ENCODE measurements at places on chromosomes 7 and 10.

DNA sequence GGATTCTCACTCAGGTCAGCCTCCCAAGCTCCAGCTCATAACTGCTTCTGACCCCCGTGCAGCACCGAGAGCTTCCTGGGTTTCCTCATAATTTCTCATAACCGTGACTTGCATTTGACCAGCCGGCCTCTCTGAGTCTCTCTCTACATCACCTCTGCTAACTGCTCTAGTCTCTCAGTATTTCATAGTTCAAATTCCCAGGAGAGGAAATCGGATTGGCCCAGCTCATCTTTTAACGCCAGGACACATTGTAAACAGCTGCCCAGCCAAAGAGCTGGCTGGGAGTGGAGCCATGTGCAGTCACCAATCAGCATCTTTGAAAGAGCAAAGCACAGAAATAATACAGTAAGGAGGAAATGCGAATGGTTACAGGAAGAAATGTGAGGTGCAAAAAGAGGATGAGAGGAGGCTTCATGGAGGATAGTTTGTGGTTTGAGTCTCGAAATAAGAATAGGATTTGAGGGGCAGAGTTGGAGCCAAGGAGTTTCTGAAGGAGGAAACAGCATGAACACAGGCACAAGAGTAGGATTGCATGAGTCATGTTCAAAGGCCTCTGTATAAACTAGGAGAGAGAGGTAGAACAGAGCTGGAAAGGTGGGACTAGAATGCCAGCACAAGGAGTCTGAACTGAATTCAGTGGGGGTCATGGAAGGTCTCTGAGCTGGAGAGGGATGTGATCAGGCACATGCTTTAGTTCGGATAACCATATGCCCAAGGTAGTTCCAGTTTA, 15.2 kb upstream of the LBX1 start:
- DNase-seq, result no peak

DNA sequence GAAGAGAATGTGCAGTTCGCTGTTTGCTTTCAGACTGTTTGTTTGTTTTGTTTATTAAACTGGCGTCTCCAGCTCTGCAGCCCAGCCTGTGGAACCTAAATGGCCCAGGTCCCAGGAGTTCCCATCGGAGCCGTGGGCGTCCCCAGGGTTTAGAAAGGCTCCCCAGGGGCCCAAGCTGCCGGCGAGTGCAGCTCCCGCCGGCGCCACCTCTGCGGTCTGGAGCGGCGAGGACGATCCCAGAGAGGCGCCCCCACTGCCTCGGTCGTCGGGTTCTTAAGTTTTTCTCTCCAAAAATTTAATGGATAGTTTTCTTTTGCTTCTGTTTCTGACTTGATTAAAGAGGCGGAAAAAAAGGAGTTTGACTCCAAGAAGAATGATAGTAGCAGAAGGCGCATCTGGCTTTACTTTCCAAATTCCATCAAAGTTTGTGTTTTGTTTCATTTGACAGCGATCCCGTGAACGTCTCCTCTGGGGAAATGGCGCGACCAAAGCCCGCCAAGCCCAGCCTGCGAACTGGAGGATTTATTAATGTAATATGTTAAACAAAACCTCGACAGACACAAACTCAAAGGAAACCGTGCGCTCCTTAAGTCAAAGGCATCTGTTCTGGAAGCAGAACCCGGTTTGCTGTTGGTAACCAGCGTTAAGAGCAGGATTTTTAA, 718 bp upstream of the FZD1 start:
- DNase-seq, result peak; percentile 3

DNA sequence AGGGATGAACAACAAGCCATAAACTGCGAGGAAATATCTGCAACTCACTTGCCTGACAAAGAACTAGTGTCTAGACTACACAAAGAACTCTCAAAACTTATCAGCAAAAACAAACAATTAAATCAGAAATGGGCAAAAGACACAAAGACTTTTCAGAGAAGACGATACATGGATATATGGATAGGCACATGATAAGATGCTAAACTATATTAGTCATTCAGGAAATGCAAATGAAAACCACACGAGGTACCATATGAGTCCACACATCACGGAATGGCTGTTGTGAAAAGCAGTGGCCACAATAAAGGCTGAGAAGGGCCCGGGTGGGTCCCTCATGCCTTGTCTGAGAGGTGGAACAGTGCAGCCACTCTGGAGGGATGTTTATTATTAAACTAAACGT, 267.8 kb downstream of the WDR37 start:
- no peak for DNase-seq

- DNase-seq, result no peak
Observed at GRCh38 chr7:129793506-129794310, 159.1 kb downstream of the UBE2H start.

DNA sequence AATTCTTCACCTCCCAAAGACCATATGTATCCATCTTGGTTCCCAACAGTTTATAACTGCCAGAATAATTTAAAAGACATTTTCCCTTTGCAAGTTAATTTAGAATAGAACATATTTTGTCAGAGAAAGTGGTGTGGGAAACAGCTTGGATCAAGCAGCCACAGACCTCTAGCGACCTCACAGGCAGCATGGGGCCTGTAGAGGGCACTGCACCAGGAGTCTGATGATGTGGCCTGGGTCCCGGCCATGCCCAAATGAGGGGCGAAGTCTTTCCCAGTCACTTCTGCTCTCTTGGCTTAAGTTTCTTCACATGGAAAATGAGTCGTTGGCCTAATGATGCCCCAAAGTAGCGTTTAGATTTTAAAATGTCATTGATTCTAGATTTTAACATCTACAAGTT, 243.2 kb downstream of the SDK1 start:
- DNase-seq, result no peak

GRCh38 chr10:28211759-28212158, 91.1 kb downstream of the MPP7 start:
- DNase-seq, result no peak

DNA sequence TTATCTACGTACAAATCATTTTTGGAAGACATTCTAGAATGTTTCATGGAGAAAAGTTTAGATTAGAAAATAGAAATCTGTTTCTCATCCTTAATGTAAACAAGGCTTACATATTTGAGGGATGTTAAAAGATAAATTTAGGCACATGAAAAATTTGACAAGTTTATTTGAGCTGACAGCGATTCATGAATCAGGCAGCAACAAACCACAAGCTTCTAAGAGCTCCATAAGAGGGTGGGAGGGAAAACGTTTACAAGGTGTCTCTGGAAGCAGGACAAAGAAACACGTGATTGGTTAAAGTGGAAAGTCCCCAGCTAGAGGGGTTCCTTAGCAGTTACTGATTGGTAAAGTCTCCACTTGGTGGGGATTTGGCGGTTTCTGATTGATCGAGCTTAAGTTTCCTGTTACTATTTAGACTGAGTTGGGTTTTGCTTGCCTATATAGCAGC, 228.9 kb upstream of the PITRM1 start:
- no peak for DNase-seq

DNA sequence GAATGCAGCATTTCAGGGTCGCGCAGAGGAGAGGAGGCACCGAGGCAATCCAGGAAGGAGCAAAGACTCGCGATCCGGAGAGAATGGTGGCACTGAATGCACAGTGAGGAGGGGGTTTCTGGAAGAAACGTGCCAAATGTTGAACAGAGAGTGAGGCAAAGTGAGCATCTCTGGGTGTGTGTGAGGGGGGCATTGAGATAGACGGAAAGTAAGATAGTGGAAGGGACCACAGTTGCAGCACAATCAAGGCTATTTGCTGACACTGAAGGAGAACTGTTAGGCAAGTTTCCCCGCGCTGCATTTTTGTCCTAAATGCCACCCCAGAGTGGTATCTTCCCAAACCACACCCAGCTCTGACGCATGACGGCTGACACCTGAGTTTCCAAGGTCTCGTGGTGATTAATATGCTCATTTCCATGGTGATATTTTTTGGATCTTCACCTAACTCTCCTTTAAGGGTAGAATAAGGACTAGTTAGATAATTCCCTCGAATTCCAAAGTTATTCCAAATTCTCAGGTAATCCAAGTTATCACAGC, 14.4 kb upstream of the ADO start:
- DNase-seq, result no peak

DNA sequence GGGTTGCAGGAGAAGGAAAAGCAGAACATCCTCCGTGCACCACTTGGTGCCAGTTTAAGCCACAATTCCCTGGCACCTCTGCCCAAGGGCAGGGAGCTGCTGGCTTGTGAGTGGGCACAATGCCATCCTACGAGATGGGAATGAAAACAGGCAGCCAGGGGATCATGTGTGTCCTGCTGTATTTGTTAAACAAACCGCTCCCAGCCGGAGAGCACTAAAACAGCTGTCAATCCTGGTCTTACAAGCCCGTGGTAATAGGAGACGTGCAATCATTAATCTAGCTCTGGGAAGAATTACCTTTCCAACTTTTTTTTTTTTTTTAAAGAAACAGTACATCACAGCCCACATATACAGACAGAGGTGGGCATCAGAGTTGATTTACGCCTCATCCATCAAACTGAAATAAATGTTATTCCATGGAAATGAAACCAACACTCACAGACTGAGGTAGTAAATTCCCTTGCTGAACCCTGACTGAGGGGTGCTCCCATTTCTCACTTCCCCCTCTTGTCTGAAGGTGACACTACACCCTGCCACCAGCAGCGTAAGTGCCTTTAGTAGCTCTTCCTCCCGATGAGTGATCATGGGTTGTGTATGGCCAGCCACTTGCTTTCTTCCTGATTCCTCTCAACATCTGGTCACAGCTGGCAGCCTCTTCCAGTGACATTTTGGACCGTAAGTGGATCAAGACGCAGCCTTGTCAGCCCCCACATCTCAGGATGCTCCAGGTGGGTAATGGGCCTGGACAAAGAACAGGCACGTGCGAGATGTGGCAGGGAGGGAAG, 143.8 kb downstream of the TEX36 start:
- DNase-seq, result no peak

GRCh38 chr7:129877146-129877792, 75.5 kb downstream of the UBE2H start:
- no peak for DNase-seq

DNA sequence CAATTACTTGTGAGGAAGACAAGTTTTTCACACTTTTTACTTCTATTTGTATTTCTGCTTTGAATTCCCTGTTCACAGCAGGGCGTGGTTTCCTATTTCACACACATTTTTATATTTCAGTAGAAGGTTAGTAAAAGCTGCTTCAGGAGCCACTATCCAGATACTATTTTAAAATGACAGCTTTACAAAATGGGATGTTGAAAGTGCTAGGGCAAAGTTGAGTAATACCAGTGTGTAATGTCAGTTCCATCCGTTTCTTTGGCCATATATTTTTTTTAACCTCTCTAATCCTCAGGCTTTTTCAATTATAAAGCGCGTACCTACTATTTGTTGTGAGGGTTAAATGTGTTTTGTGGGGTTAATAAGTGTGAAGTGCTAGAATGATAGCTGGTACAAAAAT, 276.6 kb downstream of the GPR158 start:
- no peak for DNase-seq

DNA sequence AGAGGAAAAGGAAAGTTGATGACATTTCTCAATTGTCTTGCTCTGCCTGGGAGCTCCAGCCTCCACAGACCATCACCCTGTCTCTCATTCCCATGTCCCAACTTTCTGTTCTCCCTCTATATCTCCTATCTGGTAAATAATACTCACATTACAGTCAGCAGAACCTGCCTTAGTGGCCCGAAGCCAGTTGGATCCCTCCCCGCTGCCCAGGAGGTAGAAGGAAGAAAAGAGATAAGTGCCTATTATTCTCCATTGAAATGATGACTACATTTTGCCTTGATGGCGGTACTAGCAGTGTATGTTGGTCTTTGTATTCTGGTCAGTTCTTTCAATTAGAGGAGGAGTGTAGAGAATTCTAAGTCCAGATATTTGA, 91.9 kb downstream of the CSTF2T start:
- DNase-seq, result no peak

GRCh38 chr7:46468753-46469356, 547.8 kb upstream of the IGFBP3 start:
- no peak for DNase-seq

GRCh38 chr10:74683621-74684364, 142.6 kb upstream of the KAT6B start:
- no peak for DNase-seq

- DNase-seq, result no peak
Observed at GRCh38 chr10:70915206-70915605, 26.8 kb upstream of the PCBD1 start.

GRCh38 chr7:137003086-137003485, 134.6 kb downstream of the CHRM2 start:
- DNase-seq, result no peak

DNA sequence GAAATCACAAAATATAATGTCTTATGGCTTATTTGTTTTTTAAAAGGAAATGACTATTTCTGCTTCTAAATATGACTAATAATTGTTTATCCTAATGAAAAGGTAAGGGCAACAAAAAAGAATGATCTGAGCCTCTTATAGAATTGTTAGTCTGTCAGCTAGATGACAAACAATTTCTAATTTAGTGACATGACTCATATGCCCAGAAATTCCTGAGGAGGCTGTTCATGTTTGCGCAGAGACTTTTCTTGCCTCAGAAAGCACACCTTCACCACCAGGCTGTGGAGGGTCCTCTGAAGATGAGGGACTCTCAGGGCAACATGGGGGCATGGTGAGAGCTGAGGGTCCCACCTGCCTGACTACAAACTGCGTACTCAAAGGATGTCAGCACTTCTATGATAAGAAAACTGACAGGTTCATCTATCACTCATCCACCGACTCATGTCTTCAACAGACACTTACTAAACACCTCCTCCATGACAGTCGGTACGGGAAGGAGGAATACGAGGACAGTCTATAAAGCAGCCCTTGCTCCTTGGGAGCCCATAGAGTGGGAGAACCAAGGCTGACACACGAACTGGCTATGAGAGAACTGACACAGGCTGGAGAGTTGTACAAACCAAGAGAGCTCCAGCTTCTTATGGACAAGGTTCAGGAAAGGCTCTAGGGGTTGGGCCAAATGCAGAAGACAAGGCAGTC, 102.0 kb downstream of the PKD1L1 start:
- DNase-seq, result peak; percentile 43

GRCh38 chr7:77661816-77662215, 34.4 kb upstream of the RSBN1L start:
- DNase-seq, result no peak

DNA sequence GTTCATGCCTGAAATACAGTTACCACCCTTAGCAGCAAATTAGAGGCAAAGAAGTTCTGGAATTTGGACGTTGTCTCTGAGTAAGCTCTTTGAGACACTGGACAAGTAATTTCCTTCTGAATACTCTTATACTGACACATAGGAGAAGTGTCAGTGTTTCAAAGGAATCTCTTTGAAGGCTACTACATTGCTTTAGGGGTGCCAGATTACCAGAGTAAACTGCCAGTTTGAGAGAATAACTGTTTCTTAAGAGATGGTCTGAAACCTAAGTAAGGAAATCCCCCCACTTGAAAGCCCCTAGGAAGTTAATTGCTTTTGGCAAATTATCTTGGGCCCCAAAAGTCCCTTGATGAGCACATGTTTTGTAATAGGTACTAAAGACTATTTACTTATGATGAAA, 3.4 kb downstream of the FAS start:
- DNase-seq, result no peak

Data from NCI-H460 (cell line).